CD4-positive, alpha-beta T cell treated with Interleukin-17A for 4 hours (primary cell): ENCODE measurements at places on chromosomes 7 and 10.

DNA sequence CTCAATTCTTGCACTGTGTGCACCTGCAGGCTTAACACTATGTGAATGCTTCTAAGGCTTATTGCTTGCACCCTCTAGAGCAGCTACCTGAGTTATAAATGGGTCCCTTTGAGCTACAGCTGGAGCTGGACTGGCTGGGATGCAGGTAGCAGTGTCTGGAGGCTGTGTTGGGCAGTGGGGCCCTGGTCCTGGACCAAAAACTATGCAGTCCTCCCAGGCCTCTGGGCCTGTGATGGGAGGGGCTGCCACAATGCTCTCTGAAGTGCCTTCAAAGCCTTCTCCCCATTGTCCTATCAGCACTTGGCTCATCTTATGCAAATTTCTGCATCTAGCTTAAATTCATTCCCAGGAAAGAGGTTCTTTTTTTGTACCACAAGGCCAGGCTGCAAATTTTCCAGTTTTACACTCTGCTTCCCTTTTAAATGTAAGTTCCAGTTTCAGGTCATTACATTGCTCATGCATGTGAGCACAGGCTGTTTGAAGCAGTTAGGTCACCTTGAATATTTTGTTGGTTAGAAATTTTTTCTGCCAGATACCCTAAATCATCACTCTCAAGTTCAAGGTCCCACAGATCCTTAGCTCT, 26.0 kb downstream of the KBTBD2 start:
- DNase-seq: no peak

- DNase-seq: no peak
Measured at GRCh38 chr7:25886387-25887240, 265.4 kb upstream of the NFE2L3 start.

DNA sequence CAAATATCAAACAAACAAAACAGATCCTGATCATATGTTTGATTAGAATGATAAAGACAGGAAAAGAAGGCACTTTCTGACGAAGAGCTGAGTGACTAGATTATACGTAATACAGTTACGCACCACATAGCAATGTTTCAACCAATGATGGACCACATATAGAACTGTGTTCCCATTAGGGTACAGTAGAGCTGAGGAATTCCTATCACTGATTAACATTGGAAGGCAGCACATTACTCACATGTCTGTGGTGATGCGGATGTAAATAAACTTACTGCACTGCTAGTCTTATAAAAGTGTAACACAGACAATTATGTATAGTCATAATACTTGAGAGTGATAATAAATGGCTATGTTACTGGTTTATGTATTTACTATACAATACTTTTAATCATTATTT, 98.3 kb downstream of the PTN start:
- DNase-seq: no peak

- no peak for DNase-seq
Measured at GRCh38 chr10:128318913-128319312, 192.7 kb upstream of the MKI67 start.

GRCh38 chr10:132707776-132708171, 78.2 kb downstream of the NKX6-2 start:
- no peak for DNase-seq

GRCh38 chr7:32104766-32105165, 34.6 kb upstream of the PDE1C start:
- DNase-seq: no peak

DNA sequence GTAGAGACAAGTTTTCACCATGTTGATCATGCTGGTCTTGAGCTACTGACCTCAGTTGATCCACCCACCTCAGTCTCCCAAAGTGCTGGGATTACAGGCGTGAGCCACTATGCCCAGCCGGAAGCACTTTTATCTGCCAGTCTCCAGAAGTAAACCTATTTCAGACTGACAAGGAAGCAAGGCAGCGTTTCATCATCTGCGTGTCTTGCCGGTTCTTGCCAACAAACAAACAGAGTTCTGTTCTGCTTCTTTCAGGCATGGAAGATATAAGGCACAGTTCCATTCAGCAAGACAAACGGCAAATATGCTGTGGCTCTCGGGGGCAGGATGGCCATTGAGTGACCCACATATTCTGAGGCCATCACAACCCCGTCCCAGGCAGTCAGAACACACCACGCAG, 15.5 kb upstream of the LARP4B start:
- DNase-seq: no peak

DNA sequence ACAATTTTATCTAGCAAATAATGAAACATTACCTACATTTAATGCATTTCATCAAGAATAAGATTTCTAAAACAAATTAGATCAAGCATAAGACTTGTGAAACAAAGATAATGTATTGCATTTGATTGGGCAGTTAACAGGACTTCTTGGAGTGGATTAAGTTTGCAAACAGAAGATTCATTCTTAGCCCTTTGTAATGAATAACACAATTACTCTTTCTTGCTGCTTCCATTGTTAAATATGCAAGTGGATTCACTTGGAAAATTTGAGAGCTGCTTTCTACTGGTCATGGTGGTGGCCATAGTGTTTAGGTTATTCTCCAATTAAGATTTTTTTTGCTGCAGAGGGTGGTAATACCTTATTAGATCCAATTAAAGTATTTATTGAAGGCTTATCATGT, 6.0 kb downstream of the PPP1R9A start:
- no peak for DNase-seq
